ENCODE measurements at places on chromosomes 4 and X.

GRCh38 chr4:52783069-52783468, 31.8 kb upstream of the ERVMER34-1 start:
- DNase-seq: no peak

GRCh38 chrX:110125446-110126162, 122.7 kb downstream of the TMEM164 start:
- no peak for DNase-seq

DNA sequence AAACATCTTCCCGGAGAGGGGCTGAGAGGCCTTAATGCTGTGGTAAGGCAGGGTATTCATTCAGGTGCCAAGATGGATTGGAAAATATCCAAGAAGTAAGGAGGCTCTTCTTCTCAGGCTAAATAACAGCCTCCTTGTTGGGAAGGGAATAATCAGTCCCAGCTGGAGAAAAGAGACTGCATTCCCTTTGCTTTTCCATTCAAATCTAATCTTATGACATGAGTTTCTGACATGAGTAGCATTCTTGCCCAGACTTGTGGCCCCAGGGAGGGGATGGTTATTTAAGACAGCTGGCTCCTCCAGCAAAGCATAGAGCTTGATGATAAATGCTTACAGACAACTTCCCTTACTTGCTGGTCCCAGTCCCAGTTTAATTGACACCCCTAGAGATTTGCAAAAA, 98.3 kb downstream of the DCLK2 start:
- DNase-seq: no peak

- DNase-seq: no peak
Observed at GRCh38 chr4:30822911-30823551, 102.9 kb downstream of the PCDH7 start.

- DNase-seq: no peak
Observed at GRCh38 chrX:19805046-19805690, 82.2 kb downstream of the SH3KBP1 start.

DNA sequence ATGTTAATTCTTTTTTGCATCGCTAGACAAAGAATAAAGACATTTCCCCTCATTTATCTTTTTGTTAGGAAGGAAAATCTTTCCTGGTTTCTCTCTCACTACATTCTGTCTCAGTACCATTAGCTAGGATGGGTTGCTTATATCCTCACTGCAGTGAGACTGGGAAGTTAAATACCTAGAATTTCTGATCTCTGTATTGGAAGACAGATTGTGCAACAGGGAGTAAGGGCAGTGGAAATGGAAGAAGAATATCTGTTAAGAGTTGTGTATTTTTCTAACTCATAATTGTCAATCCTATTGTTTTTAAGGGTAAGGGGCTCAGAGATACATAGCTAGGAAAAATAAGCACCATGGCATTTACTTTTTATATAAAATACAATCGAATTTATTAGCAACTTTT, 19.6 kb downstream of the PTPN13 start:
- no peak for DNase-seq

DNA sequence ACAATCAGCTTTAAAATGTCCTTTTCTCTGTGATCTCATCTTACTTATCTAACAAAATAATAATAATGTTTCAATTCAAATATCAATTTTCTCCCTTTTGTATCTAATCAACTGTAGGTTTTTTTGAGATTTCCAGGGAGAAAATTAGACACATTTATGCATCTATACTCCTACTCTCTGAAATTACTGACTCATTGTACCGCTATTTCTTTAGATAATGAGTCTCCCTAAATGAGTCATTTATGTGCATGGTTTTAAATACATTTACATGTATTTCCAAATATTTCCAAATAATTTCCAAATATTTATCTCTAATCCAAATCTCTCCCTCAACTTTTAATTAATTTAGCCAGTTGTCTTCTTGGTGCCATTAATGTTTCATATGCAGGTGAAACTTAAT, 621.0 kb downstream of the TECRL start:
- no peak for DNase-seq

DNA sequence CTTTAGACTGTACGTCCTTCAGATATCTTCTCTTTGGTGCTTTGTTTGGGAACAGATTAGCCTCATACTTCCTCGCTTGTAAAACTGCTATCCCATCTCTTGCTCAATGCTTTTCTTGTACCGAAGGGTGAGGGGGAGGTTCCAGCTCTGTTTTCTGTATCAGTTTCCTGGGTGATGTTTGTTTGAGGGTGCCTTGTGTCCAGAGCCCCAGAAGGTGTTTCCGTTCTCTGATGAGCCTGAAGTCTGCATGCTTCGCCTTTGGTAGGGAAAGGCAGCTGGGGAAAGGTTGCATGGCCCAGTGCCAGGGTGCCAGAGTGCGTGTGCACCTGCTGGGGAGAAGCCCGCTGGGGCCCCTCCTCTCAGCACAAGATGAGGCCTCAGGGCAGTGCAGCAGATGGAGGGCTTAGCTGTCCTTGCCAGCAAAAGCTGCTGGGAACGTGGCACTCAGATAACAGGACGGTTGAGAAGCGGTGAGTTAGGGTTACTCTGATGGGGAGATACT, 73.7 kb downstream of the TBL1X start:
- no peak for DNase-seq

- no peak for DNase-seq
Observed at GRCh38 chrX:68929332-68930150, 100.7 kb downstream of the EFNB1 start.

GRCh38 chr4:187606581-187606980, 389.0 kb upstream of the ZFP42 start:
- DNase-seq: no peak

DNA sequence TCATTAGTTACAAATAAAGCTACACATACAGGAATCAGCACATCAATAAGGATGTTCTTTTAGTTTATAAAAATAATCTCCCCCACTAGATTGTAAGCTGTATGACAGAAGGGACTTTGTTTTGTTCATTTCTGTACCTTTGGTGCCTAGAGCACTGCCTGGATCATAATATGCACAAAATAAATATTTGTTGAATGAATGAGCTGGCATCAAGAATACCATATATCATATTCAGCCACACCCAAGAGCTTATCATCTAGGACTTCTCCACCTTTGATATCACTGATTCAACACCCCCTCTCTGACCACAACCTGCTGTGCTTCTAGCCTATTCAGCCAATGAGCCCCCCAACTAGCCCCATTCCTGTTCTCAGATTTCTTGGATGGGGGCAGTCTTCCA, 10.6 kb downstream of the SYTL4 start:
- no peak for DNase-seq

- no peak for DNase-seq
Observed at GRCh38 chrX:115650449-115650848, 89.5 kb downstream of the PLS3 start.

GRCh38 chrX:15349046-15349445, 13.7 kb upstream of the PIGA start:
- DNase-seq: no peak

DNA sequence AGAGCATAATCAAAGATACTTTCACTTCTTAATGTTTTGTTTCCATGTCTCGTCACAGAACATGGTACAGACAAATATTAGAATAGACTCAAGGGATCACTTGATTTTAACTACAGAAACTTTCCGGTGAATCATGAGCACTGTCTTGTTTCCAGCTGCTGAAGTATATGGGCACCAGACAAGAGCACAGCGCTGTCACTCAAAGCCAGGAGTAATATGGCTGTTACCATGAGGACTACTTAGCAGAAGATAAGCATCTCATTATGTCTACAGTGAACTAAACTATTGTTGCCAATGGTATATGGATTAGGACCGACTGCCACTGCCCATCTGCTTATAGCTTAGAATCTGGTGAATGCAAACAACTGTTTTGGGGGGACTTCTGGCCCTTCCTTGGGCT, 34.3 kb downstream of the MECP2 start:
- no peak for DNase-seq

- no peak for DNase-seq
Observed at GRCh38 chr4:173546776-173547175, 16.7 kb upstream of the HAND2 start.

- no peak for DNase-seq
Observed at GRCh38 chr4:5142726-5143125, 91.4 kb downstream of the STK32B start.

DNA sequence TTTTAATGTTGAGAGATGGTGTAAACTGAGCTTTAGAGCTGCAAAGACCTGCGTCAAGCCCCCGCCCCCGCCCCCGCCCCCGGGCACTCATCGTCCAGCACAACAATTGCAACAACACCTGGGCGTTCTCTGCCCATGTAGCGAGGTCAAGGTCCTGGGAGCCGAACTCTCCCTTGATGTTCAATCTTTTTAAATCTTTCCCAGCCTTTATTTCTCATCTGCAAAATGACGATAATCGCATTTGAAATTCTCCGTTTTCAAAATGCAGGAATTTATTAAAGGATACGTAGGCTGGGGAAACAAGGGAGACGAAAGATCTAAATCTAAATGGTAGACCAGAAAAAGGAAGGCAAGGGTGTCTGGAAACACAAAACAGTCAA, 648 bp upstream of the MSMO1 start:
- DNase-seq: no peak

- no peak for DNase-seq
Observed at GRCh38 chrX:149527705-149528104, 13.1 kb upstream of the EOLA1 start.

DNA sequence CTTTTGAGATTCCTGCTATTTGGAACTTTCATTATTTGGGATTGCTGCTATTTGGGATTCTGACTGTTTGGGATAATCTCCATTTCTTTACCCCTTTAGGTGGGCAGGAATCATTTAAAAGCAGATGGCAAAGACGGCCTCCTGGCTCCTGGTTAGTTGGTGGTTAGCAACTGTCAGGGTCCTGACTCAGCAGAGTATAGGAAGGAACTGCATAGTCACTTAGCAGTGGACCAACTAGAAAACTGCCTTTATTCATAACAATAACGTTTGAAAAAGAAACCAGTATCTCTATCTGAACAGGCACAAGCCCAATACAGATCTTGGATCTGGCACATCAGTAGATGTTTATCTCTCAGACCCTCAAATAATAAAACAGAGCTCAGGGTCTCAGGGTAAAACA, 469.7 kb upstream of the FGF16 start:
- DNase-seq: no peak

- DNase-seq: no peak
Observed at GRCh38 chr4:47719576-47719975, 118.3 kb downstream of the CORIN start.

DNA sequence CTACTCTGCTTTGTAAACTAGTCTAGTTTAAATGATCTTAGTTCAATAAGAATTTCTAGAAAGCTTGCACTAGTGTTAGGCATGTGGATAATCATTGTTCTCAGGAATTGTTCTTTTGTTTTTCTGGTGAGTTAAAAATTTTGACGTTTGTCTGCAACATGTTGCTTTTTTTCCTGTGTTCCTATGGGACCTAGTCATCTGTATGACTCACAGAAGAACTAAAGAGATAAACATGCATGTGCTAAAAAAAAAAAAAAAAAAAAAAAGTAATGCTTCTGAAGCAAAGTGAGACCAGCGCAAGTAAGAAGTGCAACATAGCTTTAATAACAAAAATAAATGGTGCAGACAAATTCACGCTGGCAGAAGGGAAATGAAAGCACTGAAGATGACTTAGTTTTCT, 471.2 kb downstream of the IQCM start:
- no peak for DNase-seq

DNA sequence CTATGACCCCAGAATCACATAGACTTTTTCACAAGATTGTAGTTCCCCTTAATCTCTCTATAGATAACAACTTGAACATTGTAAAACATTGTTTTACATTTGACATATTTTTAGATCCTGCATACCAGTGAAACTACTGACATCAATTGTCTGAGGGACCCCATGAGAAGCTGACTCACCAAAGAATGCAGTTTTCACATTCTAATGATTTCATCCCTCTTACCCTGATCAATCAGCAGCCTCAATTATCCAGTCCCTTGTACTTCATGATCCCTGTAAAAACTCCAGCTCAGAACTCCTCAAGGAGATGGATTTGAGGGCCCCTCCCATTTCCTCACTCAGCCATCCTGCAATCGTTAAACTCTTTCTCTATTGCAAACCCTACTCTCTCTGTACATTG, 411.0 kb upstream of the NDST3 start:
- DNase-seq: no peak

GRCh38 chr4:142150483-142150882, 514.1 kb downstream of the IL15 start:
- DNase-seq: no peak

GRCh38 chr4:14596904-14597303, 405.4 kb upstream of the CPEB2 start:
- no peak for DNase-seq

- no peak for DNase-seq
Observed at GRCh38 chr4:23070848-23071570, 378.3 kb downstream of the GBA3 start.

DNA sequence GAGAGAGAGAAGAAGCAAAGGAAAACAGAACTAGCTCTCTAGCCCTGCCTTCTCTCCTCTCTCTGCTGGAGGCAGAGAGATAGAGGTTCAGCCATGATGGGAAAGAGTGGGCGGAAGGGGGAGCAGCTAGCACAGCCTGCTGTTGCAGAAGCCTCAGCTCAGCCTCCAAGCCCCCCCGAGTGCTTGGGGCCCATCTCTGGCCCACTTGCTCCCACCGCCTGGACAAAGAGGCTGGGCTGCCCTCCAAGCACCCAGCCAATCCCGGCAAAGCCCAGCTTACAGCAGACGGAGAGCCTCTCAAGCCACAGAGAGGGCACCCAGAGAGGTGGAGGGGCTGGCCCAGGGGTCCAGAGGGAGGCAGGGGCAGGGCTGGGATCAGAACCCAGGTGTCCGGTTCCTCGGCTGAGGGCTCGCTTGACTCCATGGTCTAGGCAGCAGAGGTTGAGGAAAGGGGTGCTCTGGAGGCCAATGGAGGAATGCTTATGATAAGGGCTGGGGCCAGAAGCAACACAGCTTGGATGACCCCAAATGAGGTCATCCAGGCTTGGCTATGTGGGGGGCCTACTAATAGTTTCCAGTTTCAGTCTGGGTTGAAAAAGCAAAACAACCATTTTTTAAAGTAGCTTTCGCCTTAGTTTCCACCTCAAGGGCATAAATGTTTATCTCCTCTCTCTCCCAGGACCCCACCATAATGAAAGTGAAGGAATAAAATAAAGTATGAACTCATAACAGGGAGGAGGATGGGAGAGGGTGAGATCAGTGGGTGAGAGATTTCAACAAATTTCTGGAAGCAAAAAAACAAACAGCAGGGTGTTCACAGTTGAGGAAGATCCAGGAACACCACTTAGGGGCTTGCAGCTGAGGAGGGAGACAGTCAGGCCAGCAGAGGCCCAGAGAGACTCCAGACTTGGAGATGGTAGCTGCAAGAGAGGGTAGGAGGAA, 24.9 kb upstream of the IQSEC2 start:
- DNase-seq: no peak

GRCh38 chrX:144494074-144494473, 610.2 kb downstream of the UBE2NL start:
- DNase-seq: no peak

GRCh38 chrX:3448563-3448962, 102.1 kb upstream of the MXRA5 start:
- DNase-seq: no peak

DNA sequence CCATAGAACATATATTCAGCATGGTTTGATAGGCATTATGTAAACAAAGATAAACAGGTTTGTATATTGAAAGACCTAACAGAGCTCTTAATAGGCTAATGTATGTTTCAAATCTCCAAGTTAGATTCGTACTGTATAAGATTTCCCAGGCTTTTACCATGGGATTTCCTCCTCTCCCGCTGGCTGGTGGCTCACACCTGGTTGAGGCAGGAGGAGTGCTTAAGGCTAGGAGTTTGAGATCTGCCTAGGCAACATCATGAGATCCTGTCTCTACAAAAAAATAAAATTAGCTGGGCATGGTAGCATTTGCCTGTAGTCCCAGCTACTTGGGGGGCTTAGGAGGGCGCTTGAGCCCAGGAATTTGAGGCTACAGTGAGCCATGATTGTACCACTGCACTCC, 5.4 kb downstream of the CPE start:
- DNase-seq: no peak

Measured in T follicular helper cell (primary cell).